ENCODE measurements at places on chromosomes 11 and 22.
A peak's percentile ranks its signal among the peaks of the same experiment; 100 is the strongest.

- DNase-seq: no peak
These were observed 629.5 kb downstream of the NTM start for GRCh38 chr11:131999955-132000354.

DNA sequence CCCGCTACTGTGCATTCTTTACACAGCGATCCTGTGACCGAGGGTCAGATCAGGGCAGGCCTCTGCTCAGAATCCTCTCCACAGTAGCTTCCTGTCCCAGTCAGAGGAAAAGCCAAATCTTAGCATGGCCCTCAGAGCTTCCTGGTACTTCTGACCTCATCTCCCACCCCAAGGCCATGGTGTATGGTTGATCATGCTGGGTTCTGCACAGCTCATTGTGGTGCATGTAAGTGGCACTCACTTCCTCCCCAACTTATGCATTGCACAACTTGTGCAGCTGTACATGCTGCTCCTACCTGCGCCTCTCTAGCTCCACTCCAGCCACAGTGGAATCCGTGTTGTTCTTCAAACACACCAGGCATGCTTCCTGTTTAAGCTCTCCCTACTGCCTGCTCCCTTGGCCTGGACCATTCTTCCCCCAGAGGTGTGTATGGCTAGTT, 20.3 kb downstream of the BMAL1 start:
- no peak for DNase-seq

DNA sequence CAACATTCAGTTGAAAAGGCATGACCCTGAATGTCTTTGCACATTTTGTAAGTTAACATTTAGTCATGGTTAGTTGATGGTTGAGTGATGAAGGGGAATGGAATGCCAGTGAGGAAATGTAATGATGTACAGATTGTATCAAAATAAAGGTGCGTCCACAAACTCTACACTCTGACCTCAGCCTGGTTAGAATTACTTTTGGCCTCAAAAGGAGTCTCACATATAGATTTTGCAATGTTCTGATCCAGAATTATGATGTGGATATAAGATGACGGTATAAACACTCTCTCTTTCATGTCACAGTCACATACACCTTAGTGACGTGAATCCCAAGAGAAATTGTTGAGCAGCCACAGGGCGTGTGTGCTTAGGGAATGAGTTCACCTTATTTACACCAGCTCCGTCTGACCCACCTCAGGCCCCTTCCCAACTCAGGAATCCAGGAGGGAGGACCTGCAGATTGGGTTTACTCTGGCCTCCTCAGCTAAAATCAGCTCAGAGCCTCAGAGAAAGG, 100.1 kb downstream of the RDX start:
- no peak for DNase-seq

- peak; percentile 88 for DNase-seq
These were observed 10.7 kb upstream of the ACCSL start for GRCh38 chr11:44036811-44037657.

DNA sequence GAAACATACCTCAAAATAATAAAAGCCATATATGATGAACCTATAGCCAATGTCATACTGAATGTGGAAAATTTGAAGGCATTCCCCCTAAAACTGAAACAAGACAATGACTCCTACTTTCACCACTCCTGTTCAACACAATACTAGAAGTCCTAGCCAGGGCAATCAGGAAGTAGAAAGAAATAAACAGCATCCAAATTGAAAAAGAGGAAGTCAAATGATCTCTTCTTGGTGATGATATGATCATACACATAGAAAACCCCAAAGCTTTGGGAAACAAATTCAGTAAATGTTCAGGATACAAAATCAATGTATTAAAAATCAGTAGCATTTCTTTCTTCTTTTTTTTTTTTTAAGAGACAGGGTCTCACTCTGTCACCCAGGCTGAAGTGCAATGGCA, 109.9 kb downstream of the DLG2 start:
- no peak for DNase-seq

GRCh38 chr11:110177086-110177456, 83.9 kb downstream of the ZC3H12C start:
- no peak for DNase-seq

DNA sequence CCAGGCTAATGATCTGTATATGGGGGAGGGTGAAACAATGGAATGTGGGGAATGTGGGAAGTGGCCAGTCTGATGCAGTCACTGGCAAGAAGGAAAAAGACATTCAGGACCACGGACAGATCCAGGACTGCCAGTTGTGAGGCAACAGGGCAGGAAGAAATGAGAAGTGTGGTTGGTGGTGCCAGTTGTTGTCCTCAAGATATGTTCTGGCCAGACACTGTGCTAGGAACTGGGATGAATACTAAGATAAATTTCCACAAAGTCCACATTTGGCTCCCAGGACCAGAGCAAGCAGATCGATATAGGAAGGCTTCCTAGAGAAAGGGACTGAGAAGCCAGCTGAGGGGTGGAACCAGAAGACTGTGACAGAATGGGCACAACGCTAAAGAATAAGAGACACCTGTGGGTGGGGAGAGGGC, 6.8 kb upstream of the TPBGL start:
- no peak for DNase-seq

GRCh38 chr11:27420722-27421572, 51.6 kb downstream of the LGR4 start:
- no peak for DNase-seq

GRCh38 chr11:107769189-107769588, 57.3 kb upstream of the SLN start:
- no peak for DNase-seq

DNA sequence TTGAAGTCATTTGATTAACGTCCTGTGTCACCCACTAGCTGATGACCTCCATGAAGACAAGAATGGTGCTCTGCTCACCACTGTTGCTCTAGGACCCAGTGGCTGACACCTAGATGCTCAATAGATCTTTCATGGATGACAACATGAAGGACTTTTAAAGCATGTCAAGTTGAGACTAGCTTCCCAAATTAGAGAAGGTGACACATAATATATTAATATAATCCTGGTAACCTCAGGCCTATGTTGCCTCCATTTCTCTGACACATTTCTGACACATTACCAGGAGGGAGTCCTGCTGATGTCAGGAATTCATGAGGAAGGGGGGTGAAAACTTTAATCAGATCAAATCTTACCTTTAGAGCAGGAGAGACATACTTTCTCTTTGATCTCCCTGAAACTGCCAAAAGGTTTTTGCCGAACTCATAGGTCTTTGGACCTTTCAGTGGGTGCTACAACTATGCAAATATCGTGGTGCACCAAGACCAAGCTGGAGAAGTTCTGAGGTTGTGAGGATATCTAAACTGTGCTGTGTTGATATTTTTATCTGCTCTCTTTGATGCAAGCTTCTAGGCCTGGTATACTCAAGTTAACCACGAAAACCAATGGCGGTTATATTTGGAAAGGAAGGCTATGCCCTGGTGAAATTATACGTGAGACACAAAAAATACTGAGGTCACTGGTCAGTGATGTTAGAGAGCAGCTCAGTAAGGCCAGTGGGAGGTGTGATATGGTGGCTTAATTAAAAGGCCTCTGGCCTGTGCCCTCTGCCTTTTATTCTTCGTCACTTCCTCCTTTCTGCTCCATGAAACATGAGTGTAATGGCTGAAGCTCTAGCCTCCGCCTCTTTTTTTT, 13.2 kb upstream of the AMPD3 start:
- DNase-seq: no peak

DNA sequence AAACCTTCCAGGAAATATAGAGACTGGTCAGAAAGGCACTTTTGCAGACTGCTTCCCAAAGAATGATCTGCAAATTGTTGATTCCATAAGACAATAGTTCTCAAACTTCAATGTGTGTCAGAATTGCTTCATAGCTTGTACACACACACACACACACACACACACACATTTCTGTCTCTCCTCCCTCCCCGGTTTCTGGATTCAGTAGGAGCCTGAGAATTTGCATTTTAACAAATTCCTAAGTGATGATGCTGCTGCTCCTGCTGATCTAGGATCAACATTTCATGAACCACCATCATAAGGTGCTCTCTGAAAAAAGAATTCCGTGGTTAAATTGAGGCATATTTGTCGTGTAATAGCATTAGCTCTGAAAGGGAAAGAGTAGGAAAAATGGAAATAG, 35.3 kb upstream of the FZD4 start:
- DNase-seq: no peak

DNA sequence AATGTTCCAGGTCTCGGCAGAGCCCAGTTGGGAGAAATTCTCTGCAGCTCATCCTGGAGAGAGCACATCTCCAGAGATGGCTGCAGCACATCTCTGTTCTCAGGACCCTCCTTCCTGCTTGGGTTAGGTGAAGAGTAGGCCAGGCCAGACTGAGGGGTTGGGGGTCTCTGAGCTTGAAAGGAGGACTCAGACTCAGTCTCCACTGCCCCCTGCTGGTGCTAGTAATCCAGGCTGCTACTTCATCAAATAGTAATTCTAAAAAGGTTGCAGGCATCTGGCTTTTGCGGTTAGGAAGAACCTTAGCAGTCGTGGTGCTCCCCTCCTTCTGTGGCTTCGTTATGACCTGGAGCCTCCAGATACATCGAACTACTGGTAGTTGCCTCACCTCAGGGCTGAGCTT, 9.7 kb downstream of the TUB start:
- DNase-seq: peak; percentile 48

- no peak for DNase-seq
These were observed 26.0 kb downstream of the IL10RA start for GRCh38 chr11:118012083-118012669.

DNA sequence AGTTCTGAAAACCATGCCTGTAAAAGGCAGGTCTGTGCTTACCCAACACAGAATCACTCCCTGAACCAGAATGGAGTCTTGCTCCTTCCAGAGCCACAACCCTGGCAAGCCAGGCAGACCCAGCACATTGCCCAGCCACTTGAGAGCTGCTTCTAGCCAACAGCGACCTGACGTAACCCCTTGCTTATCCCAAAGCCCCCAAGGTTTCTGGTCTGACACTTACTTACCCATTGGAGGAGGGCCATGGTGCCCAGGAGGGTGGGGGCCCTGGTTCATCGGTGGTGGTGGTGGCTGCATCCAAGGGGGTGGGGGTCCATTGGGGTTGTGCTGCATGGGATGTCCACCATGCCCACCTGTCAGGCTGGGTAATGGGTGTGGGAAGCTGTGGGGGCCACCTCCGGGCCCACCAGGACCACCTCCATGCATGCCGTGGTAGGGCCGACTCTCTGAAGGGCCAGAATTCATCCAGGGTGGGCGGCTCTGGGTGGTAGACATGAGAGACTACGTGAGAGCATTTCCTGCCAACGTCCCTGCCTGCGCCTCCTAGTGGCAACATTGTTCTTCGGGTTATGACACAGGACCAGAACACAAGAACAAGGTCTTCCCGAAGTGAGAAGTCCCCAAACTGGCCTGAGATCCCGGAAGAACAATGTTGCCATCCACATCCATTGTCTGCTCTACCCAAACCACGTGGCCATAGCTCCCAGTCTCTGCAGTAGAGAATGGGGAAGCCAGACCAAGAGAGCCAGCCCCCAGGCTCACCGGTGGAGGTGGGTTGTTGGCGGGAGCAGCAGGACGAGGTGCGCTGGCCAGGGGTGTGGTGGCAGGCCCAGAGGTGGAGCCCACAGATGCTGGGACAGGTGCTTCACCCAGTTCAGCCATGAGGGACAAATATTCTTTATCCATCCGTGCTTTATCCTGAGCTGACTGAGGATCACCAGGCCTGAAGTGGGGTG, 7.8 kb upstream of the PYGM start:
- peak; percentile 68 for DNase-seq

GRCh38 chr11:114209343-114209742, 86.9 kb upstream of the NNMT start:
- DNase-seq: no peak

- DNase-seq: no peak
These were observed 37.6 kb downstream of the PTPRJ start for GRCh38 chr11:48017831-48018527.

DNA sequence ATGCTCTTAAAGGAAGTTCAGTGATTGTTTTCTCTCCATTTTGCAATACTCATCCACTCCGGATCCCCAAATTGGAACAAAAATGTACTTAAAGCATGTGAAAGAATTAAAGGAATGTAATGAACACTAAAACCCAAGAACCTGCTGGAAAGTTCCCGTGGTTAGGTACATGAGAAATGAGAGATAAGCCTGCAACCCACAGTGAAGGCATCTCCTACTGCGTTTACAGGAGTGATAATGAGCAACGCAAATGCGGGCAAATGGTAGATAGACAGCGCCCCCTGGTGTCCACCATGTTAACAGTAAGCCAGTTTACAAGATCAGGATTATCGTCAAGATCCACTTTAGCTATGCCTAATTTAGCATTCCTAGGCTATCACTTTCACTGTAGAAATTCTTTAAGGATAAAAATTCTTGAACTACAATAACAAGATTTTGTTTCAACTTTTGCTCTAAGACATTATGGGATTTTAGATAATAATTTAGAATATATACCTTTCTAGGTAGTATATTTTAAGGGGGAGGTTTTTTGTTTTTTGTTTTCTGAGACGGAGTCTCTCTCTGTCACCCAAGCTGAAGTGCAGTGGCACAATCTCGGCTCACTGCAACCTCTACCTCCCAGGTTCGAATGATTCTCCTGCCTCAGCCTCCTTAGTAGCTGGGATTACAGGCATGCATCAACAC, 29.9 kb downstream of the ALG9 start:
- peak; percentile 82 for DNase-seq

DNA sequence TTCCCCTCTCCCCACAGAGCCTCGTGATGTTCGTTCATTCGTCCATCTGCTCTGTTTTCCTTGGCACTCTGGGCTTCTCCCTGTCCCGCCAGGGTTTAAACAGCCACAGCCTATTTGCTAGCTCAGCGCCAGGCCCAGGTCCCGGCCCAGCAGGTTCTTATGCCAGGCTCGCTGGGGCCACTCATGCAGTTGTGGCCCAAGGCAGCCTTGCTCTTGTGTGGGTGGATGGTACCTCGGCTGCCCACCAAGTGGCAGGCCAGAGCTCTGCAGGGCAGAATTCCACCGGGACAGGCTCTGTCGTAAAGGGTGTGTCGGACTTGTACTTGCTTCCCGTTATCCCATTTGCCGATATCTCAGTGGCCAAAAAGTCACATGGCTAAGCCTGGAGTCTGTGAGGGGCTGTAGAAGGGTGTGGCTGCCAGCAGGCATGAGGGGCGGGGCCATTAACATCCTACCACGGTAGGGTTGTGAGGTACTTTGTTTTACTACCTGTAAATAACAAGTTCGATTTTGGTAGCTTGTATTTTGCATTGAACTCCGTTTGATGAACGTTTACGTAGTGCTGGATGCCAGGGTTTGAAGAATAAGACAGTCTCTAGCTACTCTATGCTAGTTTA, 7.9 kb downstream of the FAM118A start:
- DNase-seq: no peak

DNA sequence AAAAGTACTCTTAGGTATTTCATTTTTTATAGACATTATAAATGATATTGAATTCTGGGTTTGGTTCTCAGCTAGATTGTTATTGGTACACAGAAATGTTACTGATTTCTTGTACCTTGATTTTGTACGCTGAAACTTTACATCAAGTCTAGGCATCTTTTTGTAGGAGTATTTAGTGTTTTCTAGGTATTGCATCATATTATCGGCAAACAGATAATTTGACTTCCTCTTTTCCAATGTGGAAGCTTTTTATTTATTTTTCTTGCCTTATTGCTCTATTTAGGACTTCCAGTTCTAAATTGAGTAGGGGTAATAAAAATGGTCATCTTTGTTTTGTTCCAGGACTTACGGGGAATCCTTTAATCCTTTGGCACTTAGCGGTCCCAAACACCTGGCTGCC, 676.6 kb upstream of the CCDC179 start:
- no peak for DNase-seq
